SK-N-MC (cell line): ENCODE measurements at places on chromosomes 3 and 15.

- DNase-seq, result no peak
Observed at GRCh38 chr3:161264852-161265251, 43.7 kb downstream of the NMD3 start.

GRCh38 chr3:30576946-30577345, 29.5 kb upstream of the TGFBR2 start:
- no peak for DNase-seq

- DNase-seq, result no peak
Observed at GRCh38 chr3:38067508-38068233, 28.7 kb downstream of the DLEC1 start.

DNA sequence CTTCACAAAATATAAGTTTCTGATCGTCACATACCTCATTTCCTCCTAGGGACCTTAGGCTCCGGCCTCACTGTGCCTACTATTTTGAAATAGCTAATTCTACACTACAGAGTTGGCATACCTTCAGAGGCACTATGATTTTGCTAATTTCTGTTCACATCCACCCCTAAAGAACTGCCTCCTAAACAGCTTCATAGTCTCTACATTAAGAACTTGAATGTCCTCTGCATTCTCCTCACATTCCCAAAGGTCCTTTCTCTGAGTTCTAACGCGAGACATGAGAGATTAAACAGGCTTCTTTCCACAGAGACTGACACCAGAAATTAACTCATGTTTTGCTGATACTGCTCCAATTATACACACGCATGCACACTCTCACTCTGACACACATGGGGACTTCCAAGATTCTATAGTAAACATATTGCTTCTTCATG, 75.5 kb downstream of the DLG1 start:
- DNase-seq, result no peak

GRCh38 chr3:52707585-52707984, 1.7 kb downstream of the SPCS1 start:
- no peak for DNase-seq
